Renal cortex interstitium (tissue), 15 donors: ENCODE measurements at places on chromosomes 7 and 10.

DNA sequence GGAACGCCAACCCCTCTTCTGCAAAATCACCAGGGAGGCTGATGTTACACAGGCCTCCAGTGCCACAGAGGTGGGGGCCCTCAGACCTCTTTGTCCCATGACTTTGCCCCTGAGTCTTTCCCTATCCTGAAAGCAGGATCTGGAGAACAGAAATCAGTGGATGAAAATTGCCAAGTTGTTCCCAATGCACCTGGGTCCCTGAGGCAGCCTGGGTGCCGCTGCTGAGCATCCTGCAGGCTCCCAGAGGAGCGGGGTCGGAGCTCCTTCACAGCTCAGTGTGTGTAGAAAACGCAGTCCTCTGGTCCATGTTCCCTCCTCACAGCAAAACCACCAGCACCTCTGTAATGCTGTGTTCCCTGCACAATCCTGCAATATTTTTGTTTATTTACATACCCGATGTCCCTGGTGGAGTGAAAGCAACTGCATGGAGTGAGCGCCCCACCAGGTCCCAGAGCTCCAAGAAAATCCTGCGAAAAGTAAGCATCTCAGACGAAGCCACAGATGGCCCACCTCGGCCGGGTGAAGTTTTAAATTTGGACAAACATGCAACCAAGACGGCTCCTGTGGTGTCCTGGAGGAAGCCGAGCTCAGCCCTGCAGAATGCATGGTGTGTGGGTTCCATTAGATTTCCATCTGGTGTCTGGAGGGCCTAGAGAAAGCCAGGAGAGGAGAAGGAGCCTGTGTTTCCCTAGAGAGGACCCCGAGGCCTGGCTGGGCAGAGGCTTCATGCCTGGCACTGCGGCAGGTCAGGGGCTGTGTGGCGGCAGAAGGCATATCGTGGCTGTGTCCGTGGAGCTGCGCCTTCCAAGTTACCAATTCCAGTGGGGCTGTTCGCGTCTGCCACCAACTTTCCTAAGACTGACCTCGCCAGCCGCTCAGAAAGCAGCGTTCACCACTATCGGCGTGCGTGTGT lies 235.2 kb downstream of the WDR37 start:
- DNase-seq = no peak

DNA sequence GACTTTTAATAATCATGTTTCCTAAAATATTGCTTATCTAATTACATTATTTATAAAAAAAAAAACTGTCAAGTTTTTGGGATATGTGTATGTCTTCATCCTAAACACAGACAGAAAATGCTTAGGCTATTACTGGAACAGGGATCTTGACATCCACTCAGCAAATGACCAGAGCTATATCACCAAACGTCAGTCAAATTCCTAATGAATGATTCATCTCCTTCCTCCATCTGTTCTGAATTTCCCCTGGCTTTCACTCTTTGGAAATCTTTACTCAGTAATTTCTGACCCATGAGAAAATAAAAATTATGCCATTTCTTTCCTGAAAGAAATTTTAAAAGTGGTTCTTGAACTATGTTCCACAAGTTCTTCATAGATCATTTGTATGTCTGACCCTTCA lies 552.4 kb upstream of the KCND2 start:
- no peak for DNase-seq

DNA sequence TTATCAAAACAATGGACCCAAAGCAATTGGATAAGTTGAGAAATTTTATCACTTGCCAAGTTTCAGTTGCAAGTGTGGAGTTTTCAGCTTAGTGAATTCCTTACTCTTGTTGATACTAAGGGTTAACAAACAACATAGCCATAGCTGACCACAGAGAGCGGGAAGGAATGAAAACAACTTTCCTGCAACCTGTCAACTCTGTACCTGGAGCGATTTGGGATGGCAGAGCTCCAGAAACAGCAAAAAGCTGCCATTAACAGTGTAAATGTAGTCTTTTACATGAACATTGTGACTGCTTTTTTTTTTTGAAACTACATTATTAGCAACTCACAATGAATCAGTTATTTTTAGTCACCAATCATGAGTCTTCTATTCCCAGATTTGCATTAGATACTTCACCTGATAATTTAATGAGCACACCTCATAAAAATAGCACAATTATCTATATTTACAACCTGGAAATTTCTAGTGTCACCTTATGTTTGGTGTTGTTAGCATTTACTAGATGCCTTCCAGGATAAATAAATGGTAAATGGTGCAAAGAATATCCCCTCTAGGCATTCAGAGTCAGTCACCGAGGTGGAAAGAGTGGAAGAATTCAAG lies 47.6 kb upstream of the RAPGEF5 start:
- DNase-seq = no peak

DNA sequence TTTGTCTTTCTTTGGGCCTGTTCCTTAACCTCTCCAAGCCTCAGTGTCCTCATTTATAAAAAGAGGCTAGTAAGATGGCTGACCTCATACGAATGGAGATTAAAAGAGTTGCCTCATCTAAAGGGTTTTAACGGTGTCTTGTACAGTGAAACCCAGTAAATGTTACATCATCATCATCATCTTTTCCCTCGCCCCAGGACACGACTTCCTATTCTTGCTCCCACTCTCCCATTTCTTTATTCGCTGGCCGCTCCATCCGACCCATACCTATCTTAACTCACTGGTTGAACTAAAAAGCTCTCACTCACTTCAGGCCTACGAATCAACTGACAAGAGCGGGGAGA lies 554 bp downstream of the FRA10AC1 start:
- DNase-seq = peak; percentile 23

GRCh38 chr7:106064316-106064715 lies 47.8 kb downstream of the SYPL1 start:
- DNase-seq = no peak

GRCh38 chr7:141788296-141788695 lies 1.7 kb upstream of the TAS2R5 start:
- DNase-seq = no peak

- no peak for DNase-seq
Observed at GRCh38 chr10:3784510-3785250, at the start of gene KLF6. Gene KLF6 (minus strand): TSS chr10:3785209. CDS start chr10:3785014, 195 bp downstream.
